T-cell (primary cell): ENCODE measurements at places on chromosomes 5 and 9.

DNA sequence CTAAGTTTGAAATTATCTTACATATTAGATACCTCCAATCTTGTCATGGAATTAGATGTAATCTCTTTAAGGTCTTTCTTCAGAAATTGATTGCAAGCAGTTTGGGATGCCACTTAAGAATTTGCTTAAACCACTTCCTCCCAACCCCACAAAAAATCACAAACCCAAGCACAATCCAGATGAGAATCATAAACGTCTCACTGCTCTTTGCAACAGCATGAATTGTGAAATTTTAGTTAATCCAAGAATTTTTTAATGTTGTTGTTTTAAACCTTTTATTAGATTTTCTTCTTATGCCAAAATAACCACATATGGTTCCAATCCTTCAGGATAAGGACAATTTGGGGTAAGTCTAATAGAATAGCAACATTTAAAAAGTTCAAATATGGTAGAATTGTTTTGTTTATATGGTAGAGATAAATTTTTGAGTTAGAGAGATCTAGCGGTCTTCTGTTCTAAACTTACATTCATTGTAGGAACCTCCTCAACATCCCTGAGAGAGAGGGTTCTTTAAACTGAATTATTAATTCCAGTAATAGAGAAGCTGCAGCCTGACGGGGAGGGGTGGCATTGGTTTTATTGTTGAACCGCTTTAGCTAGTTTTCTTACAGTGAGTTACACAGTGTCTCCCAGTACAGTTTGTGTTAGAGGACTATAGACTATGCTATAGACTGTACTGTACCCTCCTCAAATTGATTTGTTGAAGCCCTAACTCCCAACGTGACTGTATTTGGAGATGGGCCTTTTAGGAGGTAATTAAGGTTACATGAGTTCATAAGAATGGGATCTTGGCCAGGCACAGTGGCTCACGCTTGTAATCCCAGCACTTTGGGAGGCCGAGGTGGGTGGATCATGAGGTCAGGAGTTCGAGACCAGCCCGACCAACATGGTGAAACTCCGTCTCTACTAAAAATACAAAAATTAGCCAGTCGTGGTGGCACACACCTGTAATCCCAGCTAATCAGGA lies 24.8 kb upstream of the IL6ST start:
- no peak for DNase-seq

DNA sequence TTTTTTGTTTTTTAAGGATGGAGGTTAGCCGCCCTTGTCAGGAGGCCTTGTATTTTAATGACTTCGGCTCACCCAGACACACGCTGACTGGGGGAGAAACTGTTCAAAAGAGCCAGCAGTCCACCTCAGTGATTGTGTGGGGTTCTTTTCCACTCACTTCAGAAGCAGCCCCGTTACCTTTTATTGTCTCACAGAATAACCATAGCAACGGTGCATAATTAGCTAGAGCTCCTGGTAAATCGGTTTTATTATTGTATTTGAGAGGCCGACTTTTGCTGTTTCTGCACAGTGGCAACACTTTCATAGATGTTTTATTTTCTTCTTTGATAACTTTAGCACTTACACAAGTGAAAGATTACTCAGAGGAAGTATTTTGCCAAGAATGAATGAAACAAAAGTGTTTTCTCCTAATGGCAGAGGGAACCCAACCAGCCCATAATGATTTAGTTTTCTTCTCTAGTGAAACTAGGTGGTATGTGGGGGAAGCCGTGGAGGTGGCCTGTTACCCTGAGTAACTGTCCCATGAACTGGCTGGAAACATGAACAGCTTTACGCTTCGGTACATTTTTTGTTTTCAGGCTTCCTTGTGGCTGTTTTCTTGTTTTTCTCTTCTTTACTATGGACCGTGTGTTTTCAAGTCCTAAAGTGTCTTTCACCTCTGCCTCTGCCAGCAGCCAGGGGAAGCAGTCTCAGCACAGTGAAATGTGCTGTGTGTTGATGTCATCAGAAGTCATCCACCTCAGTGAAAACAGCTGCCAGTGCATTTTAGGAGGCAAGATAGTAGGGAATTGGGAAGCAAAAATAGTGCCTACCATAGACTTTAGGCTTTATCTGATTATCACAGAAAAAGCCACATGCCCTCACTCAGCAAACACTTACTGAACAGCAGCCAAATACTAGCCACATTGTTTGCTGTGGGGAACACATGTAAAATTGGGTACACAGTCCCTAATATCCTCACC lies 414.7 kb downstream of the KDM4C start:
- DNase-seq: no peak

- DNase-seq: no peak
Observed at GRCh38 chr9:113941056-113941455, 64.9 kb downstream of the ZNF618 start.

DNA sequence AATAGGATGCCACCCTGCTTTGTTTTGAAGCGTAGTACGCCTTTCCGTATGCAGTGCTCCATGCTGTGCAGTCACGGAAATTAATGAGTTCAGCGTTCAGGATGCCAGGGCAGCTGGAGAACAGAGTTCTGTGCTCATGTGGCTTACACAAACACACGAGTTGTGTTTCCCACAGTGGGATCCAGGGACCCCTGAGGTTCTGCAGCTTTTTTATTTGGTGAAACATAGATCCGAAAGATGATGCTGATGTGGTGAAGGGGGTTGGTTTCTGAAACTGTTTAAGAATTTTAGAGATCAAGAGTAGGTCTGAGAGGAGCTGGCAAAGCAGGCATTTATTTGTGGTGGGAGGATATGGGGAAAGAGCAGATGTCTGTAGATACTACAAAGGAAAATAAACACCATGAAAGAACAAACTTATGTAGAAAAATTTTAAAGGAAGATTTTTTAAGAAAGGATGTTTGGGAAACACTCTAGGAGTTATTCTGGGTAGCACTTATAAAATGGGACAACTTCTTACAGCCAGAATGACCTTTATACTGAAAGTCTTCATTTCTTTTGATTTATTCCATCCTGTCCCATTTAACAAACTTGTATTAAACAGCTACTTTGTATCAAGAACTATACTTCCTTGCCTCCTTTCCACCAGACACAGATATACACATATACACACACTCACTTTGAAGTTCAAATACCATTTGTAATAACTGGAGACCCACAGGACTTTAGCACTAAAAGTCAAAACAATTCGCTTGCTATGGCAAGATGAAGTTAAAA lies 52.7 kb downstream of the ITGA1 start:
- DNase-seq: no peak

- DNase-seq: no peak
Observed at GRCh38 chr5:7837403-7837802, 13.5 kb downstream of the CFAP90 start.

- peak; percentile 54 for DNase-seq
Observed at GRCh38 chr9:35618854-35619799, 914 bp upstream of the CD72 start.

- DNase-seq: no peak
Observed at GRCh38 chr5:50320131-50320749, 120.8 kb downstream of the EMB start.

- no peak for DNase-seq
Observed at GRCh38 chr9:37248651-37249163, 128.3 kb downstream of the ZCCHC7 start.

GRCh38 chr5:155316070-155316714 lies 302.6 kb downstream of the KIF4B start:
- DNase-seq: no peak

- DNase-seq: no peak
Observed at GRCh38 chr5:6430418-6431028, 18.1 kb upstream of the UBE2QL1 start.

DNA sequence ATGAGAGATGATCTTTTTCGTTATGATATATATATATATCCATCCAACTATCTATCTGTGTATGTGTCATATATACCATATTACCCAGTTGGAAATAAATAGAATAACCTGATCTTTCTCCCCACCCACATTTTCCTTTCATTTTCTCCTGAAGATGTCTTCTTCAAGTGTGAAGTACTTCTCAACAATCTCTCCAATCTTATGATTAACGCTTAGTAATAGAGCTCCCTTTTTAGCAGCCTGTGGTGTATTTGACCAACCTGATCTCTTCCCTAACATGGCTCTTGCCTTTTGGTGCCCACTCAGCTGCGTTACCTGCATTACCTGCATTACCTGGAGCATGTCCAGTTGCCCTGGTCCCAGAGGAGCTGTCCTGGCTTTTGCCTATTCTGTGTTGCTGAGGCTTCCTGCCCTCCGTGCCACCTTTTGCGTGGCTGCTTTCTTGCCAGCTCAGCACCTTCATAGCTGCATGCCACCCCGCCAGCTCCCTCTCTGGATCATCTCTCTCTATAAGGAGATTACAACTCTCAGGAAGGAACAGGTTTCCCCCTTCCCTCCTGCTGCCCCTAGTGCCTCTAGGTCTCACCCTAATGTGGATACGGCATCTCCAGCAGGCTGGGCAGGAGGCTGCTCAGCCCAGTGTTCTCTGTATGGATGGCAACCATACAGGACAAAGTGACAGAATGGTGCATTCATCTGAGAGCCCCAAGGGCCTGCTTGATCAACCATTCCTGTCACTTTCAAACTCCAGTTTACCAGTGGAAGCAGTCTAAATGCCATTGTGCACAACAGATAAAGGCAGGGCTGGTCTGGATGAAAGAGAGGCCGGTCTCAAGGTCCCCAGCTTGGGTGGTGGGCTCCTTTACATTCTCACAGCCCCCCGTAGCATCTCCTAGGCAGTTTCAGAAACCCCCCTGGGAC lies 126.7 kb downstream of the GADD45G start:
- DNase-seq: no peak

GRCh38 chr5:36751886-36752285 lies 124.7 kb upstream of the NIPBL start:
- DNase-seq: no peak

DNA sequence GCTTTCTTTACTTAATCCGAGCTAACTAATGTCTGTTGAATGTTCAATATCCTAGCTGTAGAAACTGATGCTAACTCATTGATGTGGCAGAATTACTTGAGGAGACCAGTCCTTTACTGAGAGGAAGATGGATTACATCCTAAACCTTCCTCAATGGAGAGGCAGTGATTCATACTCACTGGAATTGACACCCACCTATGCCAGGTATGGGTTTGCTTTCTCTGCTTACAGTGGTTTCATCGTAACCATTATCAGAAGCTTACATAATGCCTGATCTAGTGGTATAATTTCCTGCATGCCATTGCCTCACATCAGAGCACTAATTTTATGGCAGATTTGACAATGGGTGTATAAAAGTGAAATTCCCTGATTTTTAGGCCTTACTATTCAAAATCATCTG lies 384.7 kb downstream of the ANXA1 start:
- DNase-seq: no peak

GRCh38 chr5:159905496-159905895 lies 10.8 kb upstream of the ADRA1B start:
- no peak for DNase-seq

DNA sequence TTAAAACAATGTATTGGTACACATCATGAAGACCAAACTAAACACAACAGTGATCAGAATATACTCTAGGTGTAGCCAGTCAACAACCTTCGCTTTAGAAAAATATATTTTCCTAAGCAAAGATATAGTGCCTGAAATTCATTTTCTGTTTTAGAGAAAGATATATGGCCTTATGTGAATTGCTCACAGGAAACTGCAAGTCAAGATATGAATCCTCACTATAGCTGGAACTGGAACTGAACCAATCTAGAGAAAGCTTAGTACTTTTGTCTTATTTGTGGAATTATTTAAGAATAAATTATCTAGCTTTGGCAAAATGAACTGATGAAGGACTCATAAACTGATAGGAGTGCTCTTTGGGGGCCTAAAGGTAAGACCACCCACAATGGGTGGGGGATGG lies 27.3 kb downstream of the GZMK start:
- DNase-seq: no peak

GRCh38 chr9:130944510-130945058 lies 5.5 kb upstream of the FIBCD1 start:
- no peak for DNase-seq

DNA sequence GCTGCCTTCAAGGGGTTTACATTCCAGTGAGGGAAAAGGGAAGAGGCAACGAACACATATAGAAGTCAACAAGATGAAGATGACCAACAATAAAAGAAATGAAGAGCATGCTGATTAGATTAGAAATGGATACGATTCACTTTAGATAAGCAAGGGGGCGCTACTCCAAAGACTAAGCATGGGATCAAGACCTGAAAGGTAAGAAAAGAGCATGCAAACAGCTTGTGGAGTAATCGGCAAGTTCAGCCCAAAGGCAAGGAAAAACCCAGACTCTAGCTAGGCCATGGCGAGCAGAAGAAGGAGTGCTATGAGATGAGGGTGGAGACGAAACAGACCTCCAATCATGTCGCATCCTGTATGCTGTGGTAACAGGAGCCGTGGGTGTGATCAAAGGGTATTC lies 124.4 kb downstream of the FANCC start:
- DNase-seq: no peak

GRCh38 chr5:73722231-73722630 lies 96.2 kb downstream of the ARHGEF28 start:
- DNase-seq: no peak

- no peak for DNase-seq
Observed at GRCh38 chr5:135242866-135243555, 156.0 kb downstream of the MACROH2A1 start.

GRCh38 chr5:3230941-3231340 lies 364.7 kb upstream of the IRX1 start:
- DNase-seq: no peak

DNA sequence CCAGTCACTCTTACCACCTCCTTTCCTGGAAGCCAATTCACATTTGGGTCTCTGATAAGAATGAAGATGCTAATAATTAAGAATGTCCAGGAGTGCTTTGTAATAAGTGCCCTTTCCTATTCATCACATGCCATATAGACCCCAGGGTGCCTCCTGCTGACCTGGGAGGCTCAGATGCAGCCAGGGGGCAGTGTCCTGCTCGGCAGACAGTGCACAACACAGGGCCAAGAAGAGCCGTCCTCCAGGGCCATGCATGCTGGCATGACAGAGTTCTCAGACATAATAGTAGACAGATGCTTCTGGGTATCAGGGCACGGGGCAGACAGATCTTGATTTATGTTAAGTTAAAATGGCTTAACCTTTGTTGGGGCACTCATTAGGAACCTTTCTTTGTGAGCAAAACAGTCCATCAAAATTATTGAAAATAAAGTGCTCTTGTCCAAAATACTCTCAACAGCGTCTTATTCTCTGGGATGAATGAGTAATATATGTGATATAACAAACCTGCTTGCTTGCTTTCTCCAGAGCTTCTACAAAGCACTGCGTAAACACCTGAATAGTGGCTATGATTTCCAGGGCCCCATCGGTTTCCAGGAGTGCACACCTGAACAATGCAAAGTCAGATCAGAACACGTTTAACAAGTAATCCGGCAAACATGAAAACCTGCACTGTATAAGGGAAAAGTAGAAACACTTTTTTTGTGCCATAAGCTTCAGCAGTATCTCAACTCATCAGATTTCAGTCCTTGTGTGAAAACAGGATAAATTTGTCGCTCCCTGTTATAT lies 192.7 kb downstream of the FANCC start:
- DNase-seq: no peak

GRCh38 chr5:173923218-173924095 lies 35.3 kb downstream of the CPEB4 start:
- DNase-seq: no peak

GRCh38 chr5:172493906-172494305 lies 39.6 kb upstream of the SH3PXD2B start:
- DNase-seq: no peak

GRCh38 chr5:163172540-163173338 lies 264.7 kb upstream of the CCNG1 start:
- no peak for DNase-seq

- DNase-seq: no peak
Observed at GRCh38 chr9:7996558-7996957, 197.0 kb upstream of the DMAC1 start.
